ENCODE measurements at places on chromosomes 7 and 10. TPM values are rescaled to one million over a fixed set of nuclear protein-coding genes. Genes with fewer than 3 reads are reported as not detected.

The CPVL gene
- 0.33 TPM for total RNA-seq

The BMPER gene
- 1.1 TPM for total RNA-seq

The TMEM225B gene
- not detected for total RNA-seq

The GIMAP4 gene
- total RNA-seq: 389 TPM

The GPR37 gene
- total RNA-seq: 0.22 TPM

The UCMA gene
- total RNA-seq: not detected

The TNS3 gene
- total RNA-seq: 4.0 TPM
